ENCODE measurements at places on chromosomes 1 and 21. TPM values are rescaled to one million over a fixed set of nuclear protein-coding genes. Genes with fewer than 3 reads are reported as not detected.
A peak's percentile ranks its signal among the peaks of the same experiment; 100 is the strongest.

Gene HOOK1
- 4.0 TPM for polyA plus RNA-seq

Gene OR2T12
- polyA plus RNA-seq: not detected

Gene AKNAD1
- polyA plus RNA-seq: 0.84 TPM

Gene EBNA1BP2
- 41.3 TPM for polyA plus RNA-seq

Gene LCK
- polyA plus RNA-seq: 175 TPM

Gene DRAM2
- polyA plus RNA-seq: 77.5 TPM

Gene CD1E
- polyA plus RNA-seq: 154 TPM

Gene LRRN2
- polyA plus RNA-seq: 3.0 TPM

- H3K4me3 ChIP-seq: no peak overlapping the region
- DNase-seq: no peak
- no peak overlapping the region for H3K27ac ChIP-seq
- H3K27me3 ChIP-seq: no peaks in the 10 kb centered on the region
- H3K36me3 ChIP-seq: peaks cover 43% of the 10 kb centered on the region
Measured at GRCh38 chr1:206439205-206439604, 31.1 kb upstream of the IKBKE start.

GRCh38 chr21:28712411-28712810 is 280.3 kb downstream of the LTN1 start:
- no peaks in the 10 kb centered on the region for H3K4me1 ChIP-seq
- no peaks in the 10 kb centered on the region for H3K27me3 ChIP-seq
- H3K27ac ChIP-seq: no peak overlapping the region
- DNase-seq: no peak
- H3K36me3 ChIP-seq: no peaks in the 10 kb centered on the region
- no peak overlapping the region for H3K4me3 ChIP-seq

- DNase-seq: no peak
- H3K27me3 ChIP-seq: no peaks in the 10 kb centered on the region
- H3K4me1 ChIP-seq: no peaks in the 10 kb centered on the region
- no peak overlapping the region for H3K27ac ChIP-seq
- no peaks in the 10 kb centered on the region for H3K36me3 ChIP-seq
Measured at GRCh38 chr21:44985441-44986401, 45.9 kb downstream of the SLX9 start.

DNA sequence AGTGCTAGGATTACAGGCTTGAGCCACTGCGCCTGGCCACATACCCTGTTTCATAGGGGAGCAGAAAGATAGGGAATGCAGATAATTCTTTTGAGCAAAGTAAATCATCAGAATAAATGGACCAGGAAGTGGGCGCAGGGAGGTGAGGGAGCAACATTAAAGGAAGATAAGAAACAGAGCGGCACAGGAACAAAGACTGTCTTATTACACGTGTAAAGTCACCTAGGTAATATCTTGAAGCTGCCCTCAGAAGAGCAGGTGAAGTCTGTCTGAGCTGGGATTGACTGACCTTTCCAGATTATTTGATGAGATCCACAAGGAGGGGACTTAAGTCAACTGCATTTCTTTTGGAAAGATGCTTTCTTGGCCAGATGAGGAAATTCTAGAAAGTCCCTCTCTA is 7.7 kb downstream of the EPRS1 start:
- DNase-seq: no peak
- no peak overlapping the region for H3K4me3 ChIP-seq
- H3K27me3 ChIP-seq: no peaks in the 10 kb centered on the region
- no peak overlapping the region for H3K27ac ChIP-seq
- no peaks in the 10 kb centered on the region for H3K4me1 ChIP-seq

DNA sequence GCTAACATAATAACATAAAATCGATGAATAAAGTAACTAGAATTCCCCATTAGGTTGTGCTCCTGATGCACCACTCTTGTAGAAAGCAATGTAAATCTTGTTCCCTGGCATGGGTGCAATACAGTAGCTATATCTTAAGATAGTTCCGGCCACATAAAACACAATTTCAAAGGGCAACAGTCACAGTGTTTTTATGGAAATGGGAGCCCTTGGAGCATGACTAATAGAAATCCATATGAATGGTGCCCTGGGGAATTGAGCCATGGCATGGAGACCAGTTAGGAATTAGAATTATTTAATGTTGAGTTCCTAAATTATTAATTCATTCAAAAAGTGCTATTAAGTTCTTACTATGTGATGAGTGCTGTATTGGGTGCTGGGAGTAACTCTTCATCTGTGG is 118.7 kb downstream of the KCNK2 start:
- H3K27me3 ChIP-seq: no peaks in the 10 kb centered on the region
- DNase-seq: no peak
- no peak overlapping the region for H3K4me3 ChIP-seq
- H3K27ac ChIP-seq: no peak overlapping the region
- H3K4me1 ChIP-seq: no peaks in the 10 kb centered on the region

GRCh38 chr21:16509476-16509875 is 779.7 kb downstream of the USP25 start:
- H3K27me3 ChIP-seq: no peaks in the 10 kb centered on the region
- H3K27ac ChIP-seq: no peak overlapping the region
- no peak for DNase-seq
- H3K36me3 ChIP-seq: no peaks in the 10 kb centered on the region

GRCh38 chr1:160219062-160219929 is 14.1 kb downstream of the PEA15 start:
- no peaks in the 10 kb centered on the region for H3K27me3 ChIP-seq
- H3K36me3 ChIP-seq: peaks cover 94% of the 10 kb centered on the region
- no peak overlapping the region for H3K4me3 ChIP-seq
- H3K27ac ChIP-seq: no peak overlapping the region
- H3K4me1 ChIP-seq: no peaks in the 10 kb centered on the region
- DNase-seq: no peak

- H3K36me3 ChIP-seq: no peaks in the 10 kb centered on the region
- H3K4me1 ChIP-seq: no peaks in the 10 kb centered on the region
- DNase-seq: no peak
- H3K27ac ChIP-seq: peak overlapping the region; percentile 14
- H3K4me3 ChIP-seq: no peak overlapping the region
- H3K27me3 ChIP-seq: no peaks in the 10 kb centered on the region
Measured at GRCh38 chr21:43370888-43371570, 55.9 kb downstream of the SIK1 start.

DNA sequence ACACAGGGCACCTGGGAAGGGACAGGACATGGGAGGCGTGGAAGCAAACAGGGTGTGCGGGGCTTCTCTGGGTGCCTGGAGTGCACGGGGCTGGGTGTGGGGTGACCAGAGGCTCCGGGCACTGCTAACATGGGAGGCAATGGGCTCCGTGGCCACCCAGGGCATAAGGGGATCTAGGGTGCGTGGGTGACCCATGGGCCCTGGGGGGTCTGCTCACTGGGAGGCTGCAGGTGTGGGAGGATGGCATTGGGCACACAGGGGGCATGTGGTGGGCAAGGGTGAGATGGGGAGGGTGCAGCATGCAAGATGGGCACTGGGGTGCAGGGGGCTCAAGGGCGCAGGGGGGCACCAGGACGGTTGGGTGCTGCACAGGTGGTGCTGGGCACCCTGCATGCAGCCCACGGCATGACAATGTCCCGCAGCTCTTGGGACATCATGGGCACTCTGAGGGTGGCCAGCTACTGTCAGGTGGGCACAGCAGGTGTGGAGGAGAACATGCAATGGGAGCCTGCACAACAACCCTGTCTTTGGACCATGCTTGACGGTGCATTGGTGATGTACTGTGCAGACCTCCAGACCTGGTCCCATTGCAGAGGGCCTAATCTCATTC is 15.1 kb downstream of the TRIM11 start:
- peaks cover 32% of the 10 kb centered on the region for H3K36me3 ChIP-seq
- no peak overlapping the region for H3K27ac ChIP-seq
- no peak for DNase-seq
- no peaks in the 10 kb centered on the region for H3K27me3 ChIP-seq

DNA sequence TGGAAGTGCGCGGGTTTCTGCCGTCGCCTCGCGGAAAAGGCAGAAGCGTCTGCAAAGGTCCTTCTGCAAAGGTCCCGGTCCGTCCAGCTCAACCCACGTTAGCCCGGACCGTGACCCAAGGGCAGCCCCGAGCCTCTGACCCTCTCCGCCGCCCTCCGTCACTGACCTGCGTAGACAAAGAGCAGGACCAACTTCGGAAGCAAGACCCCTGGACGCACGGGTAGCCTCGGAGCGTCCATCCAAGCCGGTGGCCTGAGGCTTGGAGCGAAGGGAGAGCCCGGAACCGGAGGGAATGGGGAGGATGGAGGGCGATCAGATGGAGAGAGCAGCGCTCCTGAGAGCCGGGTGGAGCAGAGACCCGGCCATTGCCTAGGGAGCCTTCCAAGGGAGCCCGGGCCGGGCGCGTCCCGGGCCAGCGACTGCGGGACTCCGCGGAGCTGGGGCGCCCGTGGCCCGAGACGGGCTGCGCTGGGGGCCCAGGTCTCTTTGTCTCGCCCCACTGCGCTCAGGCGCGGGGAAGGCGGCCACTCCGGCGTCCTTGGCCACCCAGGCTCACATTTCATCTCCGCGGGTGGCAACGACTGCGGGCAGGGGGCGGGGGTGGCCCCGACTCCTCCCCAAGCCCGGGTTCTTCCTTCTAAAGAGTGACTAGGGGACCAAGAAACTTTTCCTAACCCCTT is at the start of gene CYYR1:
Gene CYYR1 (minus strand): TSS at position 585 of the 680 bp plus-strand sequence. CDS start 346 bp downstream, at position 239.
- H3K36me3 ChIP-seq: no peaks in the 10 kb centered on the region
- no peaks in the 10 kb centered on the region for H3K4me1 ChIP-seq
- H3K27me3 ChIP-seq: peaks cover 8% of the 10 kb centered on the region
- peak within 1 kb of the TSS; percentile 41 for H3K4me3 ChIP-seq
- DNase-seq: no peak
- H3K27ac ChIP-seq: peak within 1 kb of the TSS; percentile 55

DNA sequence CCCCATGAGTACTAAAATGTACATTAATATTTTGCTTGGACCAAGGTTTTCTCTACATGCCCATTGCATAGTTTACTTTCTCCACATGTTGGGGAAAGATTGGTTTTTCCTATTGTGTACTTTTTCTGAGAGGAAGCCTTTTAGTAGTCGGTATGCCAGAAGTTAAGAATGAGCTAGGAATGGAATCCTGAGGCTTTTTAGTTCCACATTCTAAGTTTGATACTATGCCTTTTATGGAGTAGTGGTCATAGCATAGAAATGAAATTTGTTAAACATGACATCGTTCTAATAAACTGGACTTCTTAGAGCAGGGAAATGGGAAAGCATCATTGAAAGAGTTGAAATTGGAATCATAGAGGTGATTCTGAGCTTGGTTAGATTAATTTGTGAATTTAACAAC is 64.3 kb downstream of the BCL9 start:
- H3K36me3 ChIP-seq: peaks cover 17% of the 10 kb centered on the region
- no peak overlapping the region for H3K4me3 ChIP-seq
- no peaks in the 10 kb centered on the region for H3K27me3 ChIP-seq
- no peak for DNase-seq
- H3K27ac ChIP-seq: no peak overlapping the region
- H3K4me1 ChIP-seq: peaks cover 4% of the 10 kb centered on the region

- no peak overlapping the region for H3K4me3 ChIP-seq
- no peaks in the 10 kb centered on the region for H3K36me3 ChIP-seq
- no peak for DNase-seq
- no peak overlapping the region for H3K27ac ChIP-seq
Measured at GRCh38 chr21:42191696-42192595, 27.0 kb upstream of the ABCG1 start.

GRCh38 chr1:3119725-3120124 is 50.7 kb downstream of the PRDM16 start:
- no peak overlapping the region for H3K27ac ChIP-seq
- no peak overlapping the region for H3K4me3 ChIP-seq
- no peaks in the 10 kb centered on the region for H3K27me3 ChIP-seq

DNA sequence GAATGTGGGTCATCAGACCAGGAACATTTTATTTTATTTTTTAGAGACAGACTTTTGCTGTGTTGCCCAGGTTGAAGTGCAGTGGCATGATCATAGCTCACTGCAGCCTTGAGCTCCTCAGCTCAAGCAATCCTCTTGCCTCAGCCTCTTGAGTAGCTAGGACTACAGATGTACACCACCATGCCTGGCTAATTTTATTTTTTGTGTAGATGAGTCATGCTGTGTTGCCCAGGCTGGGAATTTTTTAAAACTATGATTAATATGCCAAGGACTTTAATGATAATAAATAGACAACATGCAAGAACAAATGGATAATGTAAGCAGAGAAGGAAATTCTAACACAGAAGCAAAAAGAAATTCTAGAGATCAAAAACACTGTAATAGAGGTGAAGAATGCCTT is 142.4 kb downstream of the AK5 start:
- no peak overlapping the region for H3K27ac ChIP-seq
- no peaks in the 10 kb centered on the region for H3K27me3 ChIP-seq
- no peak overlapping the region for H3K4me3 ChIP-seq
- no peaks in the 10 kb centered on the region for H3K36me3 ChIP-seq
- no peaks in the 10 kb centered on the region for H3K4me1 ChIP-seq
- DNase-seq: no peak

DNA sequence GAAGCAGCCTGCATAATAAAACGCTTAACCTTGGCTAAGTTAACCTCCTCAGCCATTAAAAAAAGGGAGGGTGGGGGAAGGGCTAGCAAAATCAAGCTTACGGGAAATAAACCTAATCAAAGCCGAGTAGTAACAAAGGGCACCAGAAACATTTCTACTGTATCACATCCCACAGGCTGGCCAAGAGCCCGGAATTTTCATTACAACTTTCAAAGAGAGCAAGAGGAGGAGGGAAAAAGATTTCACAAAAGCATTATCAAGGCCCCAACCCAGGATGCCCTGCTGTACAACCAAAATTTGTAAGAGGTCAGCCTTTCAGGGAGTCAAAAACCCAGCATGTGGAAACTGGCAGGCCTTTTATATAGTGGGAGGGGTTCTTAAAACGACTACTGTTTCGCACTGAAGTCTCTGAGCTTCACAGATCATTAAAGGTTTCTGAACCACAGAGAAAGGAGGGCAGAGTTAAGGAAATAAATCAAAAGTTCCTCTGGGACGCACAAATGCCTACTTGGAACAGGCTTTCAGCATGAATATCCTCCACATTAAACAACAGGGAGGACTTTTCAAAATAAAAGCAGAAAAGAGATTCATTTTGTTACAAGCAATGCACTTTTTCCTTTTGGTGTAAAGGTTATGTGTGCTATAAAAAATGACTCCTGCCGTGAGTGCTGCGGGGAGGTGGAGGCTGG is 90.4 kb downstream of the SLC45A1 start:
- H3K27me3 ChIP-seq: no peaks in the 10 kb centered on the region
- peak overlapping the region; percentile 3 for H3K27ac ChIP-seq
- peaks cover 16% of the 10 kb centered on the region for H3K36me3 ChIP-seq
- H3K4me1 ChIP-seq: peaks cover 26% of the 10 kb centered on the region

Data from thymus (tissue), 14 donors.